NCI-H226 (cell line): ENCODE measurements at places on chromosomes 2 and 18.

DNA sequence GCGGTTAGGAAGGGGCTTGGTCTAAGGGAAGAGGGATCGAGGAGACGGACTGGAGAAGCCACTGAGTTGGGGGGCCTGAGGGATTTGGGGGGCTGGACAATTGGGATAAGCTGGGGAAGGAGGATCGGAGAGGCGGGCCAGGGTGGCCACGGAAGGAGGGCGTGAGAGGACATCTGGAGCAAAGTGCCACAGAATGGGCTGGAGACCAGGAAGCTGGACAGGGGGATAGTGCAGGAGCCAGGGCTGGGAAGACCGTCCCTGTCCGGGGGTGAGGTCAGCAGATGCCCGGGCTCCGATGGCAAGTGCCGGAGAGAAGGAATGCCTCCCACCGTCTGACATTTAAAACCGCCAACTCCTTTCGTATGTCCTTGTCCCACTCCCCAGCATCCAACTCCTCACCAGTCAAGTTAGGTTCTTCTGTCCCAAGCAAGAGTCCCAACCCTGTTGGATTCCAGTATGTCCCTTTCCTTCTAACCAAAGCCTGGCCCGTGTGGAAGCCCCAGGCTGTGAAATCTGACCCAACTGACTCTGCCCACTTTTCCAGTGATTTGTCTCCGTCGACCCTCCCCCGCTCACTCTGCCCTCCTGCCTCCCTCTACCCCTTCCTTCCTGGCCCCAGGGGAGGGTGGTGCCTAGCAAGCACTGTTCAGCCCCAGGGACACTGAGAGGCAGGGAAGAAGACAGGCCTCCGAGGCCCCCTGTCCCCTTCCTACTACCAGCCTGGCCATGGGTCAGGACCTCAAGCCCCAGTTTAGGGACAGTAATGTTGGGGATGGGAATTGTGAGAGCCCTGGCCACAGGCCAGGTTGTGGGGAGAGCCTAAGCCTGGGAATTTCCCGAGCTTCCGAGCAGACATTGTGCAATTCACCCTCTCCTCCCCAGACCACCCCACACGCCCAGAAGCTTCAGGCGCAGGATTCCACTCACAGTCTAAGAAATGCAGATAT, 31.5 kb upstream of the TMBIM1 start:
- DNase-seq: peak; percentile 60

DNA sequence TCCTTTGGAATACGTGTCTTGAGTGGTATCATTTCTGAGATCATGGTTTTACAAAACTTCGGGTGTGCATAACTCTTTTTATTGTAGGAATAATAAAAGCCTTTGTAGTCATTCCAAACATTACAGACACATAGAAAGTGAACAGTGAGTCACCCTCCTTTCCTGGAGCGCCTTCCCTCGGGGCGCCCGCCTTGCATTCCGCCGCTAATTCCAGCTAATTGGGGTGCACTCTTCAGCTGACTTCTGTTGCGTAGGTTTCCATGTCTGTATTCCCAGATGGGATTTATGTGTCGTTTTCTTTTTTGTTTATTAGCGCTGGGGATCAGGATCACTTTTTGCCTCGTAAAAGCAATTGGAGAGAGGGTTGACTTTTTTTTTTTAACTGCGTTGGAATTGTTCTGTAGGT, 18.7 kb downstream of the SH3BP4 start:
- DNase-seq: peak; percentile 67

GRCh38 chr2:209322905-209323512, 100.8 kb upstream of the MAP2 start:
- no peak for DNase-seq

DNA sequence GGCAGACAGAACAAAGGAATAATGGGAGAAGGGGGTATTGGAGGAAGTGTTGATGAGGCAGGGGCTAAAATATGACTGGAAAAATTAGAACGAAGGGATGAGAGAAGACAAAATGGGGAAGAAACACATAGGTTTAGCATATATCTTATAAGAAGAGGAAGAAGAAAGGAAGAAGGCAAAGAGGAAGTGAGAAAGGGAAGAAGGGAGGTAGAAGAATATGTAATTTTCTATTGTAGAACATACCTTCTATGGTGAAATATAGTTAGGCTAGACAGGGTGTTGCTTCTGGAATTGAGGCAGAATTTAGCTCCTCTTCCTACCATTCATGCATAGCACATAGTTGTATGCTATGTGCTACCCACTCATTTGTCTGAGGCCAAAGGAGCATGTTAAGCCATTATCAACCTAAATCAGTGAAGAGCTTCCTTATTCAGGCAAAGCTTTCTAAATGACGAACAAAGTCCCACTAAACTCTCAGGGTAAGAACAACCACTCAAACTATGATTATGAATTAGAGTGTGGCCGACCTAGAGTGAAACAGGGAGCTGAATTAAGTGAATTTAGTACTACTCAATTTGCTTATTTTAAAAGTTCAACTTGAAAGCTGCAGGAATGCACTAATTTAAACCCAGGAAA, 180.9 kb upstream of the GALNT5 start:
- no peak for DNase-seq

GRCh38 chr2:132750606-132751005, 80.6 kb upstream of the LYPD1 start:
- no peak for DNase-seq

DNA sequence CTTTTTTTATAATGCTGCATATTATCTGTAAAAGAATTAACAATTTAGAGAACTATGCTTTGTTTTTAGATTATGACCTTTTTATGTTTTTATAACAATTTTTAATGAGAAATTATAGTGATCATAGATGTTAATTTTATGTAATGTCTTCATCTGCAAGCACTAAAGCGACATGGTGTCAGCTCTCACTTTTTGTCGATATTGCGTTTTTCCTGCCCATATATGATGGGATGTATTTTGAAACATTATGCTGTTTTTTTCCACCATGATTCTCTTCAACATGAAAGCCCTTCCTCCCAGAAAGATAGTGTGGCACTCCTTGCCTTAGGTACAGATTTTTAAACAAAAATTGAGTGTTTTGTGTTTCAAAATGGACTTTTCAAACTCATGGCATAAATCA, 104.3 kb downstream of the KCNH7 start:
- no peak for DNase-seq

DNA sequence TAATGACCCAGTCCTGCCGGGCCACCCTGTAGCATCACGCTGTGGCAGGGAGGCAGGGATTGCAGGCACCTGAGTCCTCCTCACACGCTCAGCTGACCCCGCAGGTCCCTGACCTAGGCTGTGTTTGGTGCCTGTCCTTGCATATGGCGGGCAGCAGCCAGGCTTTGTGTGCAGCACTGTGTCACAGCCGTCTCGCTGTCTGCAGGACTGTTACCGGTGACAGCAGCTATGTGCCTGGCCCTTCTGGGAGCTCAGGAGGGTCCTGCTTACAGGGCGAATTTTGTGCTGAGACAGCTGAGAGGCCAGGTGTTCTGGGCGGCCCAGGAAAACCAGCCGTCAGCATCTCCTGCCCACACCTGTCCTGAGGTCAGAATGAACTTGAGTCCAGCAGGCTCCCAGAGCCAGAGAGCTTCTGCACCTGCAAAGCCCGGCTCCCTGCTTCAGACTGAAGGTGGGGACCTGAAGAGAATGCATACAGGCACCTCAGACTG, 10.4 kb upstream of the ARID5A start:
- no peak for DNase-seq

GRCh38 chr2:215554689-215555498, 119.0 kb upstream of the FN1 start:
- DNase-seq: no peak
